ENCODE measurements at places on chromosomes 5 and 9. TPM values are rescaled to one million over a fixed set of nuclear protein-coding genes. Genes with fewer than 3 reads are reported as not detected.

GRCh38 chr9:76004526-76004925 is 114.1 kb downstream of the PCSK5 start:
- no peak for DNase-seq

DNA sequence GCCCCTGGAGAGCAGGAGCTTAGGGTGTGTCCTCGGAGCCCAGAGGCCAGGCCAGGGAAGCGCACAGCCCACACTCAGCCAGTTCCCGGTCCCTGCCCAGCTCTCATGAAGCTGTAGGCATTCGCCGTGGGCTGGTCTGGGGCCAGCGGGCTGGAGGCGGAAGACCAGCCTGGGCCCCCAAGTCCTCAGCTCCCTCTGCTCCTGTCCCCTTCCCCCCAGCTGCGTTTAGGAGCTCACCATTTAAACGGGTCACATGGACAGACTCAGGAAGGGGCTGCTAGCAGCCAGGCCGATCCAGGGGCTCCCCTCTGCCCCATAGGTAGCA is 17.4 kb downstream of the DNLZ start:
- DNase-seq: no peak

Gene HACD4
- total RNA-seq: 2.1 TPM

Gene FOXD4L3
- total RNA-seq: not detected

Gene GTF3C4
- total RNA-seq: 27.9 TPM

Gene DAP
- total RNA-seq: 239 TPM

All from astrocyte (in vitro differentiated cells and primary cell).